Myocyte (in vitro differentiated cells): ENCODE measurements at places on chromosomes 7 and 10. TPM values are rescaled to one million over a fixed set of nuclear protein-coding genes. Genes with fewer than 3 reads are reported as not detected.

DNA sequence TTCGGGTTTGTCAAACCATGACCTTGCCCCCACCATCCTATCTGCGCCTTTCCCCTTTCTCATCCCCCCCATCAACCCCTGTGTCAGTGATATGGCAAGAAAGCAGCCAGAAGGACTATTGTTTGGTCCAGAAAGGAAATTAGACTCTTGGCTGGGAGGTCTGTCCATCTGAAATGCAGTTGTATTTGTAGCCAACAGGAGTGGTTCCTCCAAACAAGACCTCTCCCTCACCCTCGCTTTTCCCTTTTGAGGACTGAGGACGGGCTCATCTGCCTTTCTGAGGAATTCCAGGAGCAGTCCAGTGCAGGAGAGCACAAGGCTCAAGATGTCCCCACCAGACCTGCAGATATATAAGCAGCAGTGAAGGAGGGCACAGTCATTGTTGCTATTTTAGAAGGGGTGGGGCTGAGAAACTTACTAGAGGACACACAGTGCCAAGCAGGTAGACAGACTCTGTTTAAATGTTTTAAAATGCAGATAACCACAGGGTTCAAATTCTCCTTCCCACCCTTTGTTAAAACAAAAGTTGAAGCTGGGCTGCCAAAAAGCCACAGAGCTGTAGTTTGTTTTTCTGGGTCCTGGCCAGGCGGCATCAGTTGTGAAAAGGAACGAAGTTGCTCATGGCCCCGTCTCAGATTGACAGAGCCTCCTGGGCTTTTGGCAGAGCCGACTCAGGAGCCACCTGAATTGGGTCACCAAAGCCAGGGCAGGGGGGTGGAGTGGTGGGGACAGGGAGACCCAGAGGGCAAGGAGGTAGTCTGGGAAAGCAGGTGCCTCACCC lies 37.3 kb downstream of the CYP17A1 start:
- DNase-seq: peak; percentile 79

DNA sequence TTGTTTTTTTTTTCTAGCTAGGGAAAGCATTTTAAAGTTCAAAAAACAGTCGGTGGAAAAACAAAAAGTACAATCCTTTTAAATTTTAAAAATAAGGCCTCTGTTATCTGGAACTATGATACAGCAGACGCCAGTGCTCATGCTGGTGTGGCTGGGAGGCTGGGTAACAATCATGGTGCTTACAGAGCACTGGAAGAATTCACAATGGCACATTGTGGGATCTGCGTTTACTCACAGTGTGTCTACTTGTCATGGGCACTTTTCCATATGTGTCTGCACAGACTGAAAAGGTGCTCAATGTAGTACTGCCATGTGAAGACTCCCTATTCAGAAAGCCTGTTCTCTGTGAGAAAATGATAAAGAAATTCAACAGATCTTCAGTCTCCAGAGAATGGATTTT lies 278.2 kb upstream of the IMMP2L start:
- no peak for DNase-seq

- DNase-seq: peak; percentile 57
Measured at GRCh38 chr10:43863859-43864591, 215.3 kb upstream of the ZNF32 start.

GRCh38 chr10:33082373-33082895 lies 124.4 kb upstream of the ITGB1 start:
- DNase-seq: no peak

LIPJ gene
- not detected in 2 replicates for total RNA-seq

INHBA gene
- 5.8 TPM in 2 replicates for total RNA-seq
